ENCODE measurements at places on chromosomes 1 and 21.

DNA sequence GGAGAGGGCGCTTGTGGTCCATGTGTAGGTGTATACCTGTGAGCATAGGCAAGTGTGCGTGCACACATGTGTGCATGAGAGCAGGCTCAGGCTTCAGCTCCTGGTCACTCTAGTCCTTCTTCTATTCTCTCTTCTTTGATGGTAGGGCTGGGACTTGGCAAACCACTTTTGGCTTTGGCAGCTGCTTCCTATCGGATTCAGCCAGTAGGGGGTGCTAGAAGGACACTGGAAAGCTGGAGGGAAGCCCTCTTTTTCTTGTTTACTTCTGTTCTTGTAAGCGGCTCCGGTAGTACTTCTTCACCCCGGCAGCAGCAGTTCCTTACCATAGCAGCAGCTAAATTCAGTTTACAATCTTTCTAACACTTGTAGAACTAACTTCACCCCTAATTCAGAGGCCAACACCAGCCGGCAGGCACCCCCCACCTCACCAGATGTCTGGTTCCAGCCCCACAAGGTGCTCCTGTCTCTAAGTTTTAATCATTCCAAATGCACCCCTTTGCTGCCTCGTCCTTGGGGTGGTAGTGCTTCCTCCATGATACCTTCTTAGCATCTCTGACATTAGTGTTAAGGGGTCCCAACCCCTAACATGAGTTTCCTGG lies 25.1 kb downstream of the NENF start:
- H3K27ac ChIP-seq, result no peak overlapping the region
- no peaks in the 10 kb centered on the region for H3K27me3 ChIP-seq
- no peak overlapping the region for H3K4me3 ChIP-seq
- DNase-seq, result peak; percentile 56
- H3K4me1 ChIP-seq, result no peaks in the 10 kb centered on the region

DNA sequence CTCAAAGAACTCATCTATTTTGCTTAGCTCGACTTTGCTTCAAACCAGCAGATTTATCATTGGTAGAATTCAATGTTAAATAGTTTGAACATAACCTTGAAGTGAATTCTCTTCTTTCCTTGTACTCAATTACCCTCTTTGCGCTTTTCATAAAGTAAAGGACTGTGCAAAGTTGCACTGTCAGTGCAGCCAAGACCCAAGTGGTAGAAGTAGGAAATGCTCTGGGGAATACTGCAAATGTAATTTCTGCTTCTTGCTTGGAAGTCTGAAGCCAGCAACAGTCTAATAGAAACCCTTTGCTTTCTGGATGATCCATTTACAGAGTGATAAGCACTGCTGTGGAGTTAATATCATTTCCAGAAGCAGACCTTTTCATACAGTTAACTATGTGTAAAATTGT lies 936.7 kb upstream of the TMPRSS15 start:
- no peak for DNase-seq
- no peaks in the 10 kb centered on the region for H3K36me3 ChIP-seq
- no peak overlapping the region for H3K4me3 ChIP-seq
- no peak overlapping the region for H3K27ac ChIP-seq

GRCh38 chr1:232538224-232538942 lies 91.5 kb downstream of the SIPA1L2 start:
- H3K4me3 ChIP-seq, result no peak overlapping the region
- H3K27ac ChIP-seq, result no peak overlapping the region
- no peaks in the 10 kb centered on the region for H3K4me1 ChIP-seq
- no peak for DNase-seq
- H3K27me3 ChIP-seq, result no peaks in the 10 kb centered on the region
- H3K36me3 ChIP-seq, result no peaks in the 10 kb centered on the region

- H3K27me3 ChIP-seq, result no peaks in the 10 kb centered on the region
- peaks cover 4% of the 10 kb centered on the region for H3K4me1 ChIP-seq
- peak; percentile 70 for DNase-seq
- H3K36me3 ChIP-seq, result no peaks in the 10 kb centered on the region
These were observed 6.0 kb upstream of the PIGC start for GRCh38 chr1:172449585-172450523.

All from liver (tissue), 10 donors.